ENCODE measurements at places on chromosomes 2 and 18. TPM values are rescaled to one million over a fixed set of nuclear protein-coding genes. Genes with fewer than 3 reads are reported as not detected.

NLRC4 gene
- total RNA-seq, result 1.6 TPM

TUBA4B gene
- total RNA-seq, result not detected

LINC00305 gene
- 0.64 TPM for total RNA-seq

NT5DC4 gene
- not detected for total RNA-seq

MROH2A gene
- total RNA-seq, result 0.53 TPM

RASGRP3 gene
- 36.8 TPM for total RNA-seq

TTN gene
- total RNA-seq, result 416 TPM

Data from metanephros (tissue), 2 donors.